ENCODE measurements at places on chromosomes 12 and 14.

DNA sequence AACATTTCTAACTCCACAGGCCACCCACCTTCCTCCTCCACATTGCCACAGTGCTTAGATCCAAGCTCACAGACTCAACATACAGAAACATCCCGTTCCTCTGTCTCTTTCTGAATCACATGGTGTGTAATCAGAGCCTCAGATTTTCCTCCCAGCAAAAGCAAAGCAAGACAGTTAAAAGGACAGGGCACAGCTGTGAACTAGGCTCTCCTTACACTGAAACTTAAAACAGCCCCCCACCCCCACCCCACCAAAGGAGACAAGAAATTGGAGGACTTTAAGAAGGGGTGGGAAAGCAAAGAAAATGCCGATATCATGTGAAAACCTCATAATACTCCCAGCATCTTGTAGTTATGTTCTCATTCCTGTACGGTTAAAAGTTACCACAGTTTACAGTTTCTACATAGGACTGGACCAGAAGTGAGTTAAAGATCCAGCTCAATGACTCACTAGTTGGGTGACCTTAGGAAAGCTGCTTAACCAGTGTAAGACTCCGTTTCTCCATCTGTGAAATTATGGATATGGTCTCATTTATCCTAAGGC, 4.8 kb downstream of the YBX3 start:
- DNase-seq, result peak; percentile 50

GRCh38 chr14:78316052-78316451, 145.9 kb downstream of the NRXN3 start:
- no peak for DNase-seq

DNA sequence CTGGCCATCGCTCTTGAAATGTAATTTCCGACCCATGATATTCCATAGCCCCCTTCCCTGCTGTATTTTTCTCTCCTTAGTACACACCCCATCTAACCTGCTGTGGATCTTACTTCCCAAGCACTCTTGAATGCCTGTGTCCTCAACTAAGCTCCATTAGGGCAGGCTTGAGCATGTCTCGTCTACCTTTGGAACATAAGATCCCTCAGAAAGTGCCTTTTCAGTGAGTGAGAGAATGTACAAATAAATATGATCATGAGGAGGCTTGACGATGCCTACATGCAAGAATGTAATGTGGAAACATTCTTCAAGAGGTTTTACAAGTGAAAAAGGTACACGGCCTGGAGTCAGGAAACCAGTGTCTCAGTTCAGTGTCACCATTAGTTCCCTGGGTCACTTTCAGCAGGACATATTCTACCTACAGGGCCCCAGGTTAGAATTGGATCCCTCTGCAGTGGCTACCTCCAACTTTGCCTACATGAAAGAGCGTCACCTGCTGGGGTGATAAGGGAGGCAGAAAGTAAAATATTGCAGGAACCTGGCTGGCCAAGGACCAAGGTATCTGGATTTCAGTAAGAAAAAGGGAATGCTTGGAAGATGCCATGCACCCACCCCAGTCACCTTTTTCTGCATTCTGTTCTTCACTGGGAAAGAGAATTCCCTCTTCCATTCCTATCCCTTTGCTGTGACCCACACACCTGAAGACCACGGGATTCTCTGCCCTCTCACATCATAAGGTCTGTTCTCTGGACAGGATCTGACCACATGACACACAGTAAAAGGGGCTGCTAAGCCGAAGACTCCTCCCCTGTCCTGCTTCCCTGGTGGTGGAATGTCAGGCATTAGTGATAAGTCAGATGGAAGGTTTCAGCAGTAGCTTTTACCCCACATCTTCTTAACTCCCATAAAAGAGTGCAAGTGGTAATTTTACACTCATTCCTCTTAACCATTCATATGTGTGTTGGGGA, 24.6 kb upstream of the SERPINA1 start:
- no peak for DNase-seq

GRCh38 chr12:106941481-106942156, 14.1 kb upstream of the TMEM263 start:
- no peak for DNase-seq

DNA sequence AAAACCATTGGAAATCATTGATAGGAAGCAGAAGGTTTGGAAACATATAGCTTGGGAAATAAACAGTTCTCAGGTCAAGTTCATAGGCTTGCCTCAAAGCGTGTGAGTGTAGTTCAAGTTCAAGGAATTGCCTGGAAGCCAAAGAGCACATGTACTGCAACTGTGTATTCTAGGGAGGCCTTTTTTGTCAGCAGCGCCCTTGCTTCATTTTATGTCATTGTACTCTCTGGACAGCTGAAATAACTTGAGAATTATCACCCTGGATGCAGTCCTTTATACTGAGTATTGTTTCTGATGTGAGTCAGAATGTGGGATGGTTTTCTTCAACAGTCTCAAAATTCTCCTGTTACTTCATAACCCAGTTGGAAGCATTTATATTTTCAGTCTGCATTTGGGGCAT, 16.0 kb upstream of the EVL start:
- no peak for DNase-seq

DNA sequence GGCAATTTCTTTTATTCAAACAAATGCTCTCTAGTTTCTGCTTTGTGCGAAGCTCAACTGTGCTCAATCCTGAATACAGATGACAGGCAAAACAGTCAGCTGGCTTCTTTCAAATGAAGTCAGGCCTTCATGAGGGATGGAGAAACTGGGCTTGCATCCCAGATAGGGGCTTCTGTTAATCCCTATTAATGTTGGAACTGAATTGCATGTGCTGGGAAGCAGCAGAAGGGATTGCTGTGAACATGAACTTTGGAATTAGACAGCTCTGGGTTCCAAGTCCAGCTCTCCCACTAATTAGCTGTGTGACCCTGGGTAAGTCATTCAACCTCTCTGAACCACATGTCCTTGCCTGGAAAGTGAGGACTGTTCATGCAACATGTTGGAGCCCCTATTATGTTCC, 21.1 kb upstream of the CORO1C start:
- DNase-seq, result no peak

DNA sequence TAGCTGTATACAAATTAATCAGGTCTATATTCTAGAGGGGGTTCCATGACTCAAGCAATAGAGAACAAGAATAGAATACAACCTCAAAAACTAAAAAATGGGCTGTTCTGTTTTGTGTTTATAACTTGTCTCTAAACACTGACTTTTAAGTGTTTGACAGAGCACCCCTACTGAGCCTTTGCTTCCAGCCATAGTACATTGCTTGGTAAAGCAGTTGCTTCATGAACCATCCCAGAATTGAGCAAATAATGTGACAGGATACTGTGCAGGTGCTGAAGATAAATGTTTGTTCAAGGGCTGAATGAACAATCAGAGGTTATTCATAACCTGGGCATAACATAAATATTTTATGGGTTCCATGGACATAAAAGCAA, 11.5 kb downstream of the SPTSSA start:
- no peak for DNase-seq

- DNase-seq, result no peak
These were observed 91.0 kb downstream of the PIK3C2G start for GRCh38 chr12:18352312-18352711.

GRCh38 chr12:81229759-81230158, 151.9 kb downstream of the ACSS3 start:
- no peak for DNase-seq

DNA sequence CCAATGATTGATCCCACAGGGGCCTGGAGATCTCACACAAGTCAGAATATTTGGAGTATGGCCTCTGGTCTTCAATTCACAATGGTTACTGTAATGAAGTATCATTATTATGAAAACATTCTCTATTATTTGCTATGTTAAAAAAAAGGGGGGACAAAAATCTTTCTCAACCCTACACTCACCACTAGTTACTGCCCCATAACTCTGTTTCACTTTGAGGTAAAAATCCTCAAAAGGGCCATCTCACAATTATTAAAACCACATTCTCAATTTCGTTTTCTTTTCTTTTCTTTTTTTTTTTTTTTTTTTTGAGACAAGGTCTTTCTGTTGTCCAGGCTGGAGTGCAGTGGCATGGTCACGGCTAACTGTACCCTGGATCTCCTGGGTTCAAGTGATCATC, 59.6 kb upstream of the KCNC2 start:
- DNase-seq, result no peak

DNA sequence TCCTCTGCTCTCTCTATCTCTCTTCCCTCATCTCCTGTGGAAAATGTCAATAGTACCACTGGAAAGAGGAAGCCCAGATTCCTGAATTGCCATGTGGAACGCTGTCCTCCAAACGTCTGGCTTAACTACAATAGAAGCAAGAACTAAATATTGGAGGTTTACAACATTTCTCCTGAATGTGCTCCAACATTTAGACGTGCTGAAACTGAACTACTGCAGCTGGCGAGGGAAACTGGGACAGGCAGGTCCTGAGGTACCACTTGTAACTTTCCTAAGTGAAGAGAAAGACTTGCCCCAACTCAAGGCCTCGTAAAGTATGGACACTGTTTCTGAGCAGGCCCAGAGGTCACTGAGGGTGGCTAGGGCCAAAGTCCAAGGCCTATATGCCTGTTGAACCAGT, 187.7 kb downstream of the NTF3 start:
- peak; percentile 22 for DNase-seq

GRCh38 chr12:110940933-110941332, 20.6 kb upstream of the MYL2 start:
- DNase-seq, result no peak

- no peak for DNase-seq
These were observed 78.5 kb upstream of the SSTR1 start for GRCh38 chr14:38129192-38129591.

- peak; percentile 67 for DNase-seq
These were observed 22.8 kb downstream of the RAB35 start for GRCh38 chr12:120093592-120094355.

- no peak for DNase-seq
These were observed 1598.3 kb downstream of the AACS start for GRCh38 chr12:126663304-126664094.

DNA sequence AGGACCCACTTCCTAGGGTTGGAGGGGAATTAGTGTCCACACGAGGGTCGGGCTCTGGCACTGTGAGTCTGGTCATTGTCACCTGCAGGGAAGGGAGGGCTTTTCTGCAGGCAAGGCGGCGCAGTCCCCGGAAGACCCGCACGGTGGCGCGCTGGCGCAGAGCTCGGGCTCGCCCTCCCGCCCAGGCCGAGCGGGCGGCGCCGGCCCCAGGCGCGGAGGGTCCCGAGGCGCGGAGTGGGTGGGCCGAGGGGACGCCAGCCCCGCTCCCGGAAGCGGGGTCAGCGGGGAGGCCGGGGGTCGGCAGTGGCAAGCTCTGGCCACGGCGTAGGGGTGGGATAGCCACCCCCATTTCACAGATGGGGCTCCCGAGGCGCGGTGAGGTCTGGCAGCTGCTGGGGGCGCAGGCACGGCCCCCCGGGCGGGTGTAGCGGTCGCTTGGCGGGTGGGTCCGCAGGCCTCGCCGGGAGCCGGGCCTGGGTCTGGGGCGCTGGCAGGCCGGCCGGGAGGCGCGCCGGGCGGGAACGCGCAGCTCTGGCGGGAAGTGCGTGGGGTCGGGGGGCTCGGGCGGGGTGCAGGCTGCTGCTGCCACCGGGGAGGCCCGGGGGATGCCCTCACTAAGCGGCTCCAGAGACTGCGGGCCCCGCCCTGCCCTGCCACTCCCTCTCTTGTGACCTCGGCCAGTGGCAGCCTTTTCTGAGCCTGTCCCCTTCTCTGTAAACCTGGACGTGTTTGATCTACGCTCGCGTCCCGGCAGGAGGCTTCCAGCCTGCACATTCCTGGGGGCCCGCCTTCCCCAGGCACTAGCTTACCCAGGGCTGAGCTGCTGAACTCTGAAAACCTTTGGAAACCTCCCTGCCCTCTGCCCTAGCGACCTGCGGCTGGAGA, 46.1 kb downstream of the CYP46A1 start:
- DNase-seq, result peak; percentile 86

DNA sequence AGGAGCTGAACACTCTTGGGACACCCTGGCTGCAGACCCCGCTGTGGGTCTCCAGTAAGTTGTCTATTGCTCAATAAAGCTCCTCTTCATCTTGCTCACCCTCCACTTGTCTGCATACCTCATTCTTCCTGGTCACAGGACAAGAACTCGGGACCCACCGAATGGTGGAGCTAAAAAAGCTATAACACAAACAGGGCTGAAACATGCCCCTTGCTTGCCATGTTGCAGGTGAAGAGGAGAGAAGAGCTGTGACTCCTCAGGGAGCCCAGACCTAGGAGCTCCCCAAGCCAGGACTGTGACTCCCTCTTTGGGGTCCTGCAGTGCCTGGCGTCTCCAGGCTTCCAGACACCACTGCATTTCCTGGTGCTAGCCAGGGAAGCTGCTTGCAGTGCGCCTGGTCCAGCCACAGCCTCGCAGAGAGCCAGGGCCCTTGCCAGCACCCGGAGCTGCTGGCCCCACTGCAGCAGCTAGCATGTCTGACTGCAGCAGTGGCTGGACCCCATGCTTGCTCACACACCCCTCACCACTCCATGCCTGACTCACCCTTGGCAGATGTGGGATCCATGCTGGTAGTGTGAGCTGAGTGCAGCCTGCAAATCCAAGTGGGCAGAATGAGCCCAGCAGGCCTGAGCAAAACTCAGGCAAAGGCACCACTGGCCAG, 37.1 kb upstream of the OR5AU1 start:
- no peak for DNase-seq

GRCh38 chr14:89451229-89451628, 34.2 kb upstream of the FOXN3 start:
- no peak for DNase-seq

DNA sequence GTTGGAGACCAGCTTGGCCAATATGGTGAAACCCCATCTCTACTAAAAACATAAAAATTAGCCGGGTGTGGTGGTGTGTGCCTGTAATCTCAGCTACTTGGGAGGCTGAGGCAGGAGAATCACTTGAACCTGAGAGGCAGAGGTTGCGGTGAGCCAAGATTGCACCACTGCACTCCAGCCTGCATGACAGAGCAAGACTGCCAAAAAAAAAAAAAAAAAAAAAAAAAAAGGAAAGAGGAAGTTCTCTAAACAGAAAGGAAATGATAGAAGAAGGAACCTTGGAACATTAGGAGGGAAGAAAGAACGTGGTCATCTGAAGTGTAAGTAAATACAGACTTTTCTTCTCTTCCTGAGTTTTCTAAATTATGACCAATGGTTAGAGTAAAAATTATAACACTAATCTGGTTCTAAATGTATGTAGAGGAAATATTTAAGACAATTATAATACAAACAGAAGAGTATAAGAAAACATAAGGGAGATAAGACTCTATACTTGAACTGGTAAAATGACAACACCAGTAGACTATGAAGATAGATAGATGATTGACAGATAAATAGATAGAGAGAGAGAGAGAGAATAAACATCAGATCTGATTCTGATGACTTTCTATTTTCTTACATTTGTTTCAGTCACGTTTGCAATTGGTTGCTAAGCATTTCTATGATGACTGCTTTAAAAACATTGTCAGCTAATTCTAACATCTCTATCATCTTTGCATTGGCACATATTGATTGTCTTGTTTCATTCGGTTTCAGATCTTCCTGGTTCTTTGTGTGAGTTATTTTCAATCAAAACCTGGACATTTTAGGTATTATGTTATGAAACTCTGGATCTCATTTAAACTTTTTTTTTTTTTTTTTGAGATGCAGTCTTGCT, 12.9 kb upstream of the CORO1C start:
- no peak for DNase-seq

DNA sequence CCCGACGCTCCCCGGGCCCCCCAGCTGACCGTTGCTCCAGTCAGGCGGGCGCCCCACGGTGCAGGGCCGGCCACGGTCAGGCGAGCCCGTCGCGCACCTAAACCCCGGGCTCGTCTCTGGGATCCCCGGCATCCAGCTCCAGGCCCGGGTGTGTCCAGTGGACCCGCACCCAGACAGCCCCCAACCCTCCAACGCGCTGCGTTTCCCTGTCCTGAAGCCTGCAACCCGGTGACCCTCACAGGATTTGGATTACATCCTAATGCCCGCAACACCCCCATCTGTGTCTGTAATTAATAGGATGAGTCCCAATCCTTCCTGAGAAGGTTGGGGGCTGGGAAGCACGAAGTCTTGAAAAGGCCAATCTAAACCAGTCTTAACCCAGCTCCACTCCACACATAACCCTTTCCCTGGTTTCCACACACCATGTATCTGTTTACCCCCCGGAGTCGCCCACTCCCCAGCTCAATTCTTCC, 10.4 kb downstream of the CPNE6 start:
- no peak for DNase-seq
